ENCODE measurements at places on chromosomes 7 and 10. TPM values are rescaled to one million over a fixed set of nuclear protein-coding genes. Genes with fewer than 3 reads are reported as not detected.

CYP26A1 gene
- total RNA-seq: not detected

FGFR2 gene
- total RNA-seq: not detected

OGDHL gene
- not detected for total RNA-seq

FAM25A gene
- not detected for total RNA-seq

ZP3 gene
- 6.7 TPM for total RNA-seq

IFT22 gene
- 8.7 TPM for total RNA-seq

C7orf57 gene
- not detected for total RNA-seq
